ENCODE measurements at places on chromosomes 1 and 21.

- DNase-seq = no peak
Observed at GRCh38 chr1:224182057-224182865, 779 bp upstream of the DEGS1 start.

- no peak for DNase-seq
Observed at GRCh38 chr1:24944318-24944717, 14.2 kb upstream of the RUNX3 start.

- DNase-seq = no peak
Observed at GRCh38 chr1:4016351-4017130, 116.5 kb upstream of the C1orf174 start.

- DNase-seq = no peak
Observed at GRCh38 chr1:115255154-115255553, 82.9 kb downstream of the NGF start.

- no peak for DNase-seq
Observed at GRCh38 chr1:3504822-3505153, 50.3 kb downstream of the ARHGEF16 start.

- no peak for DNase-seq
Observed at GRCh38 chr1:21912038-21912758, 24.9 kb downstream of the HSPG2 start.

DNA sequence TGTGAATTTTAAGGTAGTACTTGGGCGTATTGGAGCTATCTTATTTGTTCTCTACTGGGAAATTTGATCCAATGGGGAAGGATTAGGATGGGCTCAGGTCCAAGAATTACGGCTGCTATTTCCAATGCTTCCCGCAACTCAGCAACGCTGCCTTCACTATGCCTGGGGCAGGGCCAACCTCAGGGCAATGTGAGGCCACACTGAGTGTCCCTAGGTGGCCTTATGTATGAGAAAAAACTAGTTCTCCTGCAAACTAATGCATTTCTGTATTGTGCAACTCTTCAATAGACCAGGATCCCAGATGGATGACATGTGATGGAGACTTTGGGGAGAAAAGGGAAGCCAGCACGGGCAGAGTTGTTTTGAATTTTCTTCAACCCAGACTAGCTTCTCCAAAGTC is 168.1 kb downstream of the DUSP10 start:
- DNase-seq = no peak

DNA sequence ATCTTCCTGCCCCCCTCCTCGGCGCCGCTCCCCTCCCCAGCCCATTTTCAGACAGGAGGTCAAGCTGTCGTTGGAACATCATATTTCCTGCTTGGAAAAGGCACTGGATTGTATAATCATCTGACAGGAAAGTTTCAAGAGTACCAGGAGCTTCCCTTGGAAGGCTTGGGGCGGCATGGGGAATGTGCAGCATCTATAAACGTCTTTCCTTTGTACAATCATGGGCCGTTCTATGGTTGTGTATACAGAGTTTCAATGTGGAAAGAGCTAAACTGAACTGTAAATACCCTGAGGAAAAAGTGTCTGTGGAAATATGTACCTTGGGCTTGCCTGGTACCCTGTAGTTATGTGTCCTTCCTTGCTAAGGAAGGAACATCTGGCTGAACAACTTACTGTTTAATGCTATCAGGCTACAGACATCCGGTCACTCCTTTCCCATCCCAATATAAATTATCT is 368.1 kb upstream of the ADGRL2 start:
- no peak for DNase-seq

GRCh38 chr21:45285266-45285931 is 2.3 kb downstream of the POFUT2 start:
- DNase-seq = no peak

DNA sequence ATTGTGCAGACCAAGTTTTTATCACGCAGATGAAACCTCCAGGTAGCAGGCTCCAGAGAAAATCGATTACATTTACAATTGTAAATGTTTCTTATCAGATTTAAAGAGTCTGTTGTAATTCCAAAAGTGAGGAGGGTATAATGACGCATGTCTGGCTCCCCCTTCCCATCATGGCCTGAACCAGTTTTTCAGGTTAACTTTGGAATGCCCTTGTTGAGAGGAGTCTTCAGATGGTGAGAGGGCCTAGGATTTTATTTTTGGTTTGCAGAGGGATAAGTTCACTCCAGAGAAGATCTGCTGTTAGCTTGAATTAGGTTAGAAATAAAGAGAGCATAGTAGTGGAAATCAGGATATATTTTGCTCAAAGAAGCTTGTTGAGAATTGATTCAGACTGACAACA is 1028.3 kb upstream of the B3GALT2 start:
- DNase-seq = no peak

DNA sequence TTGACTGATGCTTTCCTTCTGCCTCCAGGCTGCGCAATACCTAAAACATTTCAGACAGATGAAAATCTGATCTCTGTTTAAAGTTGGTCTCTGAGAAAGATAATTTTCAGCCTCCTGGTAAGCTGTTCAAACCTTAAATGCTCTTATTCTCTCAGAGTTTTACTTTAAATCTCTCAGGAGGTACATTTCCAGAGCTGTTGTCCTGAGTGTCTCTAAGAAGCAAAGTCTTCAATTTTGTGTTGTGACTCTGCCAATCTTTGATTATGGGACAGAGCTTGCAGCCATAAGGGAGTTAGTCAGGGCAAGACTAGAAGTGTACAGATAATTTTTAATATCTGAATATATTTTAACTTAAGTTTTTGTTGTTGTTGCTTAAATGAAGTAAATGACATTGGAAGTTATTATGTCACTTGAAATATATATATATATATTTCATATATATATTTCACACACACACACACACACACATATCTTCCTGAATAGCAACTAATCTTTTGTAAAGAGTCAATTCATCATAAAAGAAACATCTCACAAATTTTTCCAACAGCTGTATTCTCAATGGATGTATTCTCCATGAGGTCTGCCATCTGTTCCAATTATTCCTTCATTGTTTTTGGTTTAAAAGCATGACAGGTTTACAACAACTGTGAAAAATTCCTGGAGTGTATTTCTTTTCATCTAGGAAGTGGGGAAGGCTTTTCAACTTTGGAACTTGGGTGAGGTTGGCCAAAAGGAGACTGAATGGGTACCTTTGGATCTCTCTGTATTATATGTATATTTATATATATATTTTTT is 259.4 kb downstream of the BACH1 start:
- no peak for DNase-seq

DNA sequence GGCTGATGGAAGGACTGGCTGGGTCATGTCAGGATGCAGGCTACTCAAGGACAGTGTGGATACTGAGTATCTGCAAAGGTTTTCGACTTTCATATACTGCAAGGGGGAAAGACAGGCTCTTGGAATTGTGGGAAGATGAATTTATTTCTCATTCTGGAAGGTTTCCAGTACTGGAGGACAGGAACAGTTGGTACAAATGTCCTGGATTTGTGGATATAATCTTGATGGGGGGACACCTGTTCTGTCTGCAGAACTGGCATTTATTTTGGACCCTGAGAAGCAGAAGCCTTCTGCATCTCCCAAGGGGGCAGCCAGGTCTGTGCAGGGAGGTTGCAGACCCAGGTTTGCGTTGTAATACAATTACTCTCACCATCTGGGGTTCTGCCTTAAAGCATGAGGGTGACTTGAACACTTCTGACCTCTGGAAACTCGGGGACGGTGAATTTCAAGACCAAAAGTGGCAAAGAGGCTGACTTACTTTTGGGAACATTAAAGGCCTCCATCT is 65.8 kb downstream of the NOS1AP start:
- no peak for DNase-seq

DNA sequence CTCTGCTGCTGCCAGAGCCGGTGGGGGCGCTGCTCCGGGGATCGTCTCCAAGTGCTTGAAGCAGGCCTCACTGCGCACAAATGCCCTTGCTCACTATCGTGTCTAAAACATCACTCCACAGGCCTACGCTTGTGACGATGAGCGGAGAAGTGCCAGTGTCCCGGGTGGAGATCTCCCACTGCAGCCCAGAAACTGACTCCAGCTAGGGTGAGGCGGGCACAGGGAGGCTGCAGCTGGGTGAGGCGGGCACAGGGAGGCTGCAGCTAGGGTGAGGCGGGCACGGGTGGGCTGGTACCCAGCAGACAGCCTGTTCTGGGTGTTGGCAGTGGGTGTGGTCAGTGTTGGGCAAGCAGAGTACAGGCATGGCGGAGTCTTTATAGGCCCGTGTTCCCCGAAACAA is 22.7 kb upstream of the PDXK start:
- no peak for DNase-seq

DNA sequence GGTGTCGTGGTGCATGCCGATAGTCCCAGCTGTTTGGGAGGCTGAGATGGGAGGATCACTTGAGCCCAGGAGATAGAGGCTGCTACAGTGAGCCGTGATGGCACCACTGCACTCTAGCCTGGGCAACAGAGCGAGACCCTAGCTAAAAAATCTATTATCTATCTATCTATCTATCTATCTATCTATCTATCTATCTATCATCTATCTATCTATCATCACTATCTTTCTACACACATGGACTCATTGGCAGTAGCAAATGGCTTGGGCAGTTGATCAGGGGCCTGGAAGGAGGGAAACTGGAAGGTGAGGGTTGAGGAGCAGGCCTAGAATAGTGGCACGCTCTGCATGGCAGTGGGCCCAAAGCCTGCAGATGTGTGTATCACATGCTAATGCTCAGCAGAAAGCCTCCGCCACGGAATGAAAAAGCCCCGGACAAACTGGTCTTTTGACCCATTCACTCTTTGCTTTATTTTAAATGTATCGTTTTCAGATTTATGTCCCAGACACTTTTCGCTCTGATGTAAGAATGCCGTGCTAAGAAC is 7.3 kb upstream of the HUNK start:
- no peak for DNase-seq

DNA sequence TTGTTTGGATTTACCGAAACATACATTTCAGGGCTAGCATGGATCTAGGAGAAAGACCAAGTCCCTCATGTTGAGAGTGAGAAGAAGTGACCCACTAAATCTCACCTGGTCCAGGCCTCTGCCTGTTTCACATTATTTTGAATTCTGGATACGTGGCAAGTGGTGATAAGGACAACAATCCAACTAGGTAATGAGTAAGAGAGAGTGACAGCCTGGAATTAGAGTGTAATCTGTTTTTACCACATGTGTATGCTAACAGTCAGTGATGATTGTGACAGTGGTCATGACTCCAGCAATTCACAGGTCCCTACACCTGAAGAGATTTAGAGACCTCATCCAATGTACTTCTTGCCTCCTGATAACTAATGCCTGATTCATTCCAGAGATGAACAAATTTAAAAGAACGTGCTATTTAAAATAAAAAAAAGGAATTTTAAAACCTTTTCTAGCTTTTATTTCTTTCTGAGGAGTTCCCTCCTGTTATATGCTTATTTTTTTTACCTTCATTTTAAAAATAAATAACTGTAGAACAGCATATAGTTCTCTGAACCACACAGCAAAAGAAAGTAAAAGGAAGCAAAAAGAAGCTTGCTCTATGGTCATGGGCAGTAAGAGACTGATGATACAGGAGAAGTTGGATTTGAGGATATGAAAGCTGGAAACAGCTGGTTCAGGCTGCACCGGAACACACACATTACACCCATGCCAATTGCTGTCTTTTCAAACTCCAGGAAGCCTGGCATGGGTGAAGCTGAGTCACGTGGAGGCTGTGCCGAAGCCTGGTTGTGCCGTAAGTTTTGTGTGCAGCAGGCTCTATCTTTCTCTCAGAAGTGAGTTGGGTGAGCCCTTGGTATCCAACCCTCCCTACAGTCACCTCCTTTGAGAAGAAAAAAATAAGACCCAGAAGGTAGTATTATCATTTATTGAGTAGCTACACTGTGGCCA is 14.7 kb downstream of the C1orf116 start:
- DNase-seq = peak; percentile 29

GRCh38 chr1:204261746-204262505 is 48.1 kb upstream of the GOLT1A start:
- DNase-seq = no peak

GRCh38 chr21:44405091-44405947 is 50.0 kb upstream of the LRRC3 start:
- DNase-seq = no peak

GRCh38 chr1:3657096-3657475 is 4.8 kb downstream of the TP73 start:
- DNase-seq = no peak

DNA sequence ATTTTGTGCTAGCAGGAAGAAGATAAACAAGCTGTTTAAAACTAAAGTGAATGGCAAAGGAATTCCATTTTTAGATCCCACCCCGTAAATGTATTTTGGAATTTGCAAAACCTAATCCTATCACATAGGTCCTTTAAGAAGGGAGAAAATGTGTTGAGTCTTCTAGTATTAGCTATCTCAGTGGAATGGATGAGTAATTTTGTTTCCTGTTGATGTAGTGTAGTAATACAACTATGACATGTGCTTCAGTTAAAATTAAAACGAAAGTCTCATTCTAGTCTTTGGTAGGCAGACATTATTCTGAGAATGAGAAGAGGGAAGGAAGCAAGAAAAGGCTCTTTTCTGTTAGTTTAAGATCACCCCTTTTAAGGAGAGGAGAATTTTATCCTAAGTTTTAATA is 265.9 kb upstream of the C1orf105 start:
- DNase-seq = no peak

- no peak for DNase-seq
Observed at GRCh38 chr1:198725090-198725489, 86.2 kb downstream of the PTPRC start.

GRCh38 chr1:210076620-210077019 is 138.6 kb downstream of the SYT14 start:
- DNase-seq = no peak

- no peak for DNase-seq
Observed at GRCh38 chr1:219232890-219233289, 59.2 kb downstream of the LYPLAL1 start.

DNA sequence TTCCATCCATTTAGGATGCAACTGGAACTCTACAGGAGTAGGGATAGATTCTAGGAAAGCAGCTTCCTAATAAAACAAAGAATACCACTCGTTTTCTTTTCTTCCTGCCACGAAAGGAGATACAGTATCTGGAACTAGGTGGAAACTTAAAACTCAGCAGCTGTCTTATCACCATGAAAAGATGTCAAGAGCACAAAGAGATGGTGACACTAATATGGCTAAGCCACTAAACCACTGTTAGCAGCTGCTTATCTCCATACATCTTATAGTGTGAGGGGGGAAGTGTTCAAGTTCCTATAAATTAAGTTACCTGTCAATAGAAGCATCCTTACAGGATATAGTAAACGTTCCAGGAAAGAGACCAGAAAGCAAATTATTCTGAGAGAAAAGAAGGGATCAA is 162.5 kb downstream of the TYW3 start:
- DNase-seq = no peak

GRCh38 chr1:45326627-45327623 is at the start of gene HPDL:
HPDL (plus strand) TSS chr1:45326895; CDS start chr1:45327149, 254 bp downstream.
- DNase-seq = peak; percentile 84

GRCh38 chr1:227856147-227856858 is 40.8 kb downstream of the PRSS38 start:
- no peak for DNase-seq

- no peak for DNase-seq
Observed at GRCh38 chr1:7641587-7642417, 129.3 kb upstream of the VAMP3 start.
